Glutamatergic neuron (in vitro differentiated cells): ENCODE measurements at places on chromosomes 5 and 9.
A peak's percentile ranks its signal among the peaks of the same experiment; 100 is the strongest.

DNA sequence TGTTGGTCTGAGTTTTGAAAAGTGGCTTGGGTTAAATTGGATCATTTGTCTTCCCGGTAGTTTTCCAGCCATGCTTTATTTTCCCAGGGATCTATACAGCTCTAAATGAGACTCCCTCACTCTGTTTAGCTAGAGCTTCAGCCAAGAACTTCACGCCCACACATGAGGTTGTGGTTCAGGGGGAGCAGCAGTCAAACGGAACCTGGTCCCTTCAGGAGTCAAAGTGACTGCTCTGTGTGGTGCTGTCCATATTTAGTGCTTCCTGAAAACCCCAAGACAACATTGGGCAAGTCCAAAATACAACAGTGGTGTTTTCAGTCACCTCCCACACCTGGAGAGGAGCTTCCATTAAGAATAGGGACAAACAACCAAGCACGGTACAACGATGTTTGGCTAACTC is 90.5 kb downstream of the ANKH start:
- H3K27me3 ChIP-seq = peaks cover 10% of the 10 kb centered on the region
- H3K27ac ChIP-seq = no peak overlapping the region
- H3K4me1 ChIP-seq = peaks cover 17% of the 10 kb centered on the region

- DNase-seq = no peak
- H3K27ac ChIP-seq = no peak overlapping the region
- H3K4me1 ChIP-seq = peaks cover 8% of the 10 kb centered on the region
- H3K36me3 ChIP-seq = no peaks in the 10 kb centered on the region
- H3K27me3 ChIP-seq = no peaks in the 10 kb centered on the region
These were observed 96.4 kb upstream of the SPRY4 start for GRCh38 chr5:142421228-142421617.

DNA sequence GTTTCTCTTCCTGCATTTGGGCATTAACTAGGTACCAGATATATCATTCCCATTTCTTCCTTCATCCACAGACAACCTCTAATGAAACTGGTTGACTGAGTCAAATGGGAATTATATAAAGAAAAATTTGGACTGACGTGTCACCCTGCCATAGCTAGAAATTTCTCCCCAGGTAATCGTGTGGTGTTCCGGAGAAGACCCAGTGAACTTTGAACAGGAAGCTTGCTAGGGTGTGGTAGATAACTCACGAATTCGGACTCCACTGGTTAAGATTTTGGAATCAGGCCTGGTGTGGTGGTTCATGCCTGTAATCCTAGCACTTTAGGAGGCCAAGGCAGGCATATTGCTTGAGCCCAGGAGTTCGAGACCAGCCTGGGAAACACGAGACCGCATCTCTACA is 114.3 kb upstream of the OTULINL start:
- no peaks in the 10 kb centered on the region for H3K27me3 ChIP-seq
- no peak for DNase-seq
- no peak overlapping the region for H3K4me3 ChIP-seq
- no peak overlapping the region for H3K27ac ChIP-seq

DNA sequence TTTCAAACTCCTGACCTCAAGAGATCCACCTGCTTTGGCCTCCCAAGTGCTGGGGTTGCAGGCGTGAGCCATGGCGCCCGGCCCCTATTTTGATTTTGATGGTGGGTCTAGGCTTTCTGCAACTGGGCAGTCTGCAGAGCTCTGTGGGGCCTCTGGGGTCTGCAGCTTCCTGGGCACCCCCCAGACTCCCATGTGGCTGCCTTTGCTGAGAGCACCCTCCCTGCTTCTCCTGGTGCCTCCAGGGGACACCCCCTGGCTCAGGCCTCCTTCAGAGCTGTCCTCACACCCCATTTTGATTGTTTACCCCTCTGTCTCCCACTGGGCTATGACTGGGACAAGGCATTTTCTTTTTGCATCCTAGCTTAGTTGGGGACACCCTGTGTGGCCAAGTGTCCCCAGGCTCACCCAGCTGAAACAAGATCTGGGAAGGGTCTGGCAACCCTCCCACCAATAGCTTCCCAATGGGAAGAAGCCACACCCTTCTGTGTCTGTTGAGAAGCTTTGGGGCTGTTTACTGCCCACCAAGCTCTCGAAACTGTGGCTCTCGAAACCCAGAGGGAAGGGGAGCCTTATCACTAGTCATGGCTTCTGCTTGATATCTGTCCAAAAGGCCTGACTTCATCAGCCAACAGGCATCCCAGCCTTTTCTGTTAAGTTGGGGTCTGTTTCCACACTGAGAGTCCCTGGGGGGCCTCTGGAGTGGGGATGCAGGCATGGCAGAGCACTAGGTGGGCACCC is 204.4 kb upstream of the IER5L start:
- no peak overlapping the region for H3K27ac ChIP-seq
- no peaks in the 10 kb centered on the region for H3K36me3 ChIP-seq
- H3K4me3 ChIP-seq = no peak overlapping the region
- no peak for DNase-seq
- peaks cover 16% of the 10 kb centered on the region for H3K4me1 ChIP-seq
- peaks cover 9% of the 10 kb centered on the region for H3K27me3 ChIP-seq

DNA sequence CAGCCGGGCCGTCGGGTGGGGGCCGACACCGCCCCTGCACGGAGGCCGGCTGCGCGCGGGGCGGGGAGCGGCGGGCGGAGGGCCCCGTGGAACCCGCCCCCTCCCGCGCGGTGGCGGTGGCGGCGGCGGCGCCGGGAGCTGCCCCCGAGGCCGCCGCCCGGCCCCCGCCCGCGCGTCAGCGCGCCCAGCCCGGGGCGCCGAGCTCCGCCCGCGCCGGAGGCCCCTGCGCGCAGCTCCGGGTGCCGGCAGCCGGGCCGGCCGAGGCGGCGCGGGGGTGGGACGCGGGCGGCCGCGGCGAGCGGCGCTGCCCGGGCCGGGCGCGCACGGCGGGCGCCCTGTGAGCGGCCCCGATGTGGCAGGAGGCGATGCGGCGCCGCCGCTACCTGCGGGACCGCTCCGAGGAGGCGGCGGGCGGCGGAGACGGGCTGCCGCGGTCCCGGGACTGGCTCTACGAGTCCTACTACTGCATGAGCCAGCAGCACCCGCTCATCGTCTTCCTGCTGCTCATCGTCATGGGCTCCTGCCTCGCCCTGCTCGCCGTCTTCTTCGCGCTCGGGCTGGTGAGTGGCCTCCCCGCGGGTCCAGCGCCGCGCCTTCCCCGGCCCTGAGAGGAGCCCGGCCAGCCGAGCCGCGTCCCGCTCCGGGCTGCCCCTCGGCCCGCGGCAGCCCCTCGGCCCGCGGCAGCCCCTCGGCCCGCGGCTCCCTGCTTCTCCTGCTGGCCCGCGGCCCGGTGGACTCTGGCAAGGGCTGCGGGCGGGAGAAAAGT is at the start of gene ADCY2:
TSS of gene ADCY2 (plus strand) at position 192 of the 766 bp plus-strand sequence. CDS start at position 351, 159 bp downstream.
- H3K27ac ChIP-seq = peak within 1 kb of the TSS; percentile 5
- H3K27me3 ChIP-seq = peaks cover 8% of the 10 kb centered on the region
- H3K4me1 ChIP-seq = peaks cover 14% of the 10 kb centered on the region
- peak within 1 kb of the TSS; percentile 82 for H3K4me3 ChIP-seq
- no peaks in the 10 kb centered on the region for H3K36me3 ChIP-seq

- H3K27ac ChIP-seq = no peak overlapping the region
- H3K27me3 ChIP-seq = no peaks in the 10 kb centered on the region
- H3K4me3 ChIP-seq = no peak overlapping the region
- H3K4me1 ChIP-seq = no peaks in the 10 kb centered on the region
These were observed 291.0 kb upstream of the PRR16 start for GRCh38 chr5:120173125-120173524.

DNA sequence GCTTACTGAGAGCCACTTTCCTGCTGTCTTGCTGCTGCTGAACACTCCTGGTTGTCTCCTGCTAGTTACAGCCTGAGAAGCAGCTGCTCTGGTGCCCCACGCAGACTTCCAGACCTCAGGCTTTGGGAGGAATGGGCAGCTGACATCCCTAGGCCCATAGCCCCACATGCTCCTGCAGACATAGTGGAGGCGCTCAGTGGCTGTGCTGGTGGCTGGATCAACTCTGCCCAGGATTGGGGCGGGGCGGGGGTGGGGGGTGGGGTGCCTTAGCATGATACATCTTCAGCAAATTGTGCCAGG is 93.9 kb downstream of the DAB2IP start:
- H3K27ac ChIP-seq = peak overlapping the region; percentile 38
- peaks cover 5% of the 10 kb centered on the region for H3K27me3 ChIP-seq
- peaks cover 22% of the 10 kb centered on the region for H3K4me1 ChIP-seq
- no peak overlapping the region for H3K4me3 ChIP-seq
- no peaks in the 10 kb centered on the region for H3K36me3 ChIP-seq

GRCh38 chr5:158809310-158809850 is 290.3 kb downstream of the EBF1 start:
- peaks cover 21% of the 10 kb centered on the region for H3K27me3 ChIP-seq
- H3K27ac ChIP-seq = no peak overlapping the region
- H3K4me3 ChIP-seq = no peak overlapping the region
- no peaks in the 10 kb centered on the region for H3K36me3 ChIP-seq
- H3K4me1 ChIP-seq = peaks cover 85% of the 10 kb centered on the region

GRCh38 chr5:77770293-77771005 is 5.7 kb downstream of the TBCA start:
- no peaks in the 10 kb centered on the region for H3K27me3 ChIP-seq
- no peak for DNase-seq
- no peak overlapping the region for H3K4me3 ChIP-seq
- H3K36me3 ChIP-seq = peaks cover 5% of the 10 kb centered on the region
- H3K4me1 ChIP-seq = peaks cover 28% of the 10 kb centered on the region
- H3K27ac ChIP-seq = no peak overlapping the region

GRCh38 chr5:76408104-76408654 is 5.1 kb downstream of the IQGAP2 start:
- H3K36me3 ChIP-seq = no peaks in the 10 kb centered on the region
- DNase-seq = no peak
- H3K4me1 ChIP-seq = no peaks in the 10 kb centered on the region

DNA sequence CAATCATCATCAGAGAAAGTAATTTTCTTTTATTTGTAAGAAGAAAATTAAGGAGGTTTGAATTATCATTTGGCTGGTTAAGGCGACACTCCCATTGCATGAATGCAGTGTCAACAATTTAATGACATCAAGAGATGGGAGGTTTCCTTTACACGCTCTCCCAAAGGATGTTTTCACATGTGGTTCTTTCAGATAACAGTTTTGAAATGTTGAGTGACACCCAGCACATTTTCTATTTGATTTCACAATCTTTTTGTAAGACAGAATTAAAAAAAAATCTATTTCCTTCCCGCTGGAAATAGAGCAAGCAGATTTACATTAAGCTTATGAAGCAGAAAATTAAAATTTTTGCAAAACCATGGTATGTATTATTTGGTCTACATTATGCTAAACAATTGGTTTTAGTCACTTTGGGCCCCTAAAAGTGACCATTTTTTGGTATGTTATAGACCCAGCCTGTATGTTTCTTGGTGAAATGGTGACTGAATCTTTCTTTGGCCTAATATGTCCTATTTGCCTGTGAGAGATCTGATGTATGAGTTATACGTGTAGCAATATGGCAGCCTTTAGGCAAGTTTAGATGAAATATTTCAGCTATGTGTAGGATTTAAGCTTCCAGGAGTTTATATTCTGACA is 18.9 kb upstream of the ANKRD55 start:
- no peaks in the 10 kb centered on the region for H3K36me3 ChIP-seq
- no peak overlapping the region for H3K4me3 ChIP-seq
- no peaks in the 10 kb centered on the region for H3K27me3 ChIP-seq
- H3K4me1 ChIP-seq = no peaks in the 10 kb centered on the region
- H3K27ac ChIP-seq = no peak overlapping the region

- peaks cover 22% of the 10 kb centered on the region for H3K4me1 ChIP-seq
- H3K4me3 ChIP-seq = peak overlapping the region; percentile 73
- no peaks in the 10 kb centered on the region for H3K36me3 ChIP-seq
- peak overlapping the region; percentile 72 for H3K27ac ChIP-seq
- peaks cover 20% of the 10 kb centered on the region for H3K27me3 ChIP-seq
These were observed 10.2 kb downstream of the C9orf50 start for GRCh38 chr9:129610473-129611306.

GRCh38 chr5:119058979-119059529 is 11.8 kb upstream of the DMXL1 start:
- no peaks in the 10 kb centered on the region for H3K4me1 ChIP-seq
- no peaks in the 10 kb centered on the region for H3K27me3 ChIP-seq
- no peak for DNase-seq
- H3K4me3 ChIP-seq = no peak overlapping the region
- no peaks in the 10 kb centered on the region for H3K36me3 ChIP-seq

- H3K27me3 ChIP-seq = peaks cover 2% of the 10 kb centered on the region
- H3K4me3 ChIP-seq = no peak overlapping the region
- peaks cover 17% of the 10 kb centered on the region for H3K36me3 ChIP-seq
- no peak overlapping the region for H3K27ac ChIP-seq
These were observed 17.2 kb upstream of the EFNA5 start for GRCh38 chr5:107687937-107688336.

DNA sequence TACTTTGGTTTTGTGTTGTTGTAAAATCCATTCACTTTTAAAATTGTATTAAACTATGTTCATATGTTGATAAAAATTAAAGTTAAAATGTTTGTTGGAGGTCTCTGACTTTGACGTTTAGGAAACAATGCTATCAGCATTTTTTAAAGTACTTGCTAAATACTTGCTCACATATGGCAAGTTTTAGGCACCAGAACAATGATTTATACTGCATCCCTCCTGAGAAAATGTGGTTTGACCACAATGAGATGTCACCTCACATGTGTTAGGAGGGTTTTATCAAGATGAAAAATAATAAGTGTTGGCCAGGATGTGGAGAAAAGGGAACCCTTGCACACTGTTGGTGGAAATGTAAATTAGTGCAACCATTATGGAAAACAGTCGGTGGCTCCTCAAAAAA is 180.8 kb downstream of the HSD17B3 start:
- peaks cover 3% of the 10 kb centered on the region for H3K27me3 ChIP-seq
- H3K4me1 ChIP-seq = peaks cover 3% of the 10 kb centered on the region
- no peak overlapping the region for H3K27ac ChIP-seq
- DNase-seq = no peak

DNA sequence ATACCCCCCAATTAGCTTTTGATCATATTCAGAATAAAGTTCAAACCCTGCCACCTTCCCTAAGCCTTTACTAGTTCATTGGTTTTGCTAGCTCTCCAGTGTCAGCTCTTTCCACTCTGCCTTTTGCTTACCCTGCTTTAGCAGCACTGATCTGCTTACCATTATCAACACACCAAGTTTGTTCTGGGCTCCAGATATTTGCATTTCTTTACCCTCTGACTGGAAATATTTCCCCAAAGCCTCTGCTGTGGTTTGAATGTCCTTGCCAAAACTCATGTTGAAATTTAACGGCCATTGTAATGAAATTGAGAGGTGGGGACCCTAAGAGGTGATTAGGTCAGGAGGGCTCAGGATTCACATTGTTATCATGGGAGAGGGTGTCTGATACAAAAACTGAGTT is 99.5 kb downstream of the GCNT1 start:
- no peak for DNase-seq
- no peak overlapping the region for H3K27ac ChIP-seq
- no peaks in the 10 kb centered on the region for H3K36me3 ChIP-seq
- no peaks in the 10 kb centered on the region for H3K4me1 ChIP-seq

GRCh38 chr5:31921852-31922305 is 252.2 kb downstream of the GOLPH3 start:
- H3K4me3 ChIP-seq = no peak overlapping the region
- H3K36me3 ChIP-seq = peaks cover 7% of the 10 kb centered on the region
- no peak for DNase-seq
- no peaks in the 10 kb centered on the region for H3K27me3 ChIP-seq
- H3K4me1 ChIP-seq = peaks cover 10% of the 10 kb centered on the region

DNA sequence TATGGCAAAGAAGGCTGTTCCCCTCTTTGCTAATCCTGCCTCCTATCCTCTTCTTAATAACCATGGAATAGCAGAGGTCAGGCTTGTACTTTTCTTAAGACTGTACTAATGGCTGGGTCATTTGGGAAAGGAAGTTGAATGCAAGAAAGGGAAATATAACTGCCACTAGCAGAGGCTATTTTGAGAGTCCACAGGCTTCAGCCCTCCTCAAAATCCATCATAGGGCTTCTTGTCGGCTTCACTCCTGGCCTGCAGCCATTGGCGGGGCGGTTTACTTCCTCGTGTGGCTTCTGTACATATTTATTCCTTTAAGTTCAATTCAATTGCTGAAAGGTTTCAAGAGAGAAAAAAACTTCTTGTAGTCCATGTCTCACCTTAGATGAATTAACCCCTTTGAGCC is 2.8 kb upstream of the PARP8 start:
- H3K36me3 ChIP-seq = no peaks in the 10 kb centered on the region
- no peaks in the 10 kb centered on the region for H3K4me1 ChIP-seq
- no peak overlapping the region for H3K4me3 ChIP-seq
- H3K27ac ChIP-seq = no peak overlapping the region
- DNase-seq = no peak
